SJCRH30 (cell line): ENCODE measurements at places on chromosomes 6 and 20.

DNA sequence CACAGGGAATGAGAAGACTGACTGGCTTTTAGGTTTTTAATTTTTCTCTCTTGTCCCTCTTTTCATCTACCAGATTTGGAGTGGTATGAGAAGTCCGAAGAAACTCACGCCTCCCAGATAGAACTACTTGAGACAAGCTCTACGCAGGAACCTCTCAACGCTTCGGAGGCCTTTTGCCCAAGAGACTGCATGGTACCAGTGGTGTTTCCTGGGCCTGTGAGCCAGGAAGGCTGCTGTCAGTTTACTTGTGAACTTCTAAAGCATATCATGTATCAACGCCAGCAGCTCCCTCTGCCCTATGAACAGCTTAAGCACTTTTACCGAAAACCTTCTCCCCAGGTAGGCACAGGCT is 644 bp downstream of the MAD2L1BP start:
- peak; percentile 24 for DNase-seq

DNA sequence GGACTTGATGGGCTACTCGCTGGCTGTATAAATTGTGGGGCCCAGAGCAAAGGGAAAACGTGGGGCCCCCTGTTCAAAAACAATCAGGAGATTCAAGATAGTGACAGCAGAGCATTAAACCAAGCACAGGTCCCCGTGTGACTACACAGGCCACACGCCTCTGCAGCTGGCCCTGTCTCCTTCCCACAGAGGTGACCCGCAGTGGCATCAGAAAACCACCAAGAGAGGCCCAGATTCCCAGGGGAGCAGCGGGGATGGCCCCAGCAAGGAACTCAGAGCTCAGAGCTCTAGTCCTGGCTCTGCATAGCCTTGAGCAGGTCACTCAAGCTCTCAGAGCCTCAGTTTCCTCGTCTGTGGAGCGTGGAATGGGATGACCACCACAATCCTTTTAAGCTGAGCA is 57.6 kb downstream of the CPNE5 start:
- peak; percentile 50 for DNase-seq

DNA sequence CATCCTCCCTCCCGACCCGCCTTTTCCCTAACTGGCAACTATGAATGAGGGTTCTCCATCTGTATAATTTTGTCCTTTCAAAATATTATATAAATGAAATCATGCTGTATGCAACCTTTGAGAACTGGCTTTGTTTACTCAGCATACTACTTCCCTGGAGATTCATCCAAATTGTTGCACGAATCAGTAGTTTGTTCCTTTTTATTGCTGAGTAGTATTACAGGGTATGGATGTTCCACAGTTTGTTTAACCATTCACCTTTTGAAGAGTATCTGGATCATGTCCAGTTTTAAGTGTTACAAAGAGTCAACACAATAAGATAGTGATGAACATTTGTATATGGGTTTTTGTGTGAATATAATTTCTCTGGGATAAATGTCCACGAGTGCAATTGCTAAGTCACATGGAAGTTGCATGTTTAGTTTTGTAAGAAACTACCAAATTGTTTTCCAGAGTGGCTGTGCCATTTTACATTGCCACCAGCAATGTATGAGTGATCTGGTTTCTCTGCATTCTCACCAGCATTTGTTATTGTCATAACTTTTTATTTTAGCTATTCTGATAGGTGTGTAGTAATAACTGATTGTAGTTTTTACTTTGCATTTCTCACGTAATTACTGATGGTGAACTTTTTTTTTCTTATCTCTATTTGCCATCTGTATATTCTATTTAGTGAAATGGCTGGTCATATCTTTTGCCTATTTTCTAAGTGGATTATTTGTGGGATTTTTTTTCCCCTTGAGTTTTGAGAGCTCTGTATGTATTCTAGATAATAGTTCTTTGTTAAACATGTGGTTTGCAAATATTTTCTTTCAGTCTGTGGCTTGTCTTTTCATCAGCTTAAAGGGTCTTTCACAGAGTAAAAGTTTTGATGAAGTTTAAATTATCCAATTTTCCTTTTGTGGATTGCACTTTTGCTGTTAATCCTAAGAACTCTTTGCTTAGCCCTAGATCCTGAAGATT is 14.4 kb upstream of the RNF24 start:
- DNase-seq: no peak

DNA sequence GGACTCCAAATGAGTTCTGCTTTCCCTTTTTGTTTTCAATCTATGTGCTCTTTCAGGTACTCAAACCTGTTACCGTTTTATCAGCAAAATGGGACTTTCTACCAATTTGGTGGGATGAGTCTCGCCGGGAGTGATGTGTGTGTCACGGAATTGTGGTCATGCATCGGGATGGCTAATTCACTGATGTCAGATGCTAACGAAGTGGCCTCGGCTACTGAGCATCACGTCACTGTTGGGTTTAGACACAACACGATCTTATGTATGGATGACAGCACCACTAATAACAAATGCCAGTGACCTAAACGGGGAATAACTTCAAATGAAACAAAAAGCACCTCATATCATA is 1.6 kb upstream of the PCK1 start:
- DNase-seq: no peak

DNA sequence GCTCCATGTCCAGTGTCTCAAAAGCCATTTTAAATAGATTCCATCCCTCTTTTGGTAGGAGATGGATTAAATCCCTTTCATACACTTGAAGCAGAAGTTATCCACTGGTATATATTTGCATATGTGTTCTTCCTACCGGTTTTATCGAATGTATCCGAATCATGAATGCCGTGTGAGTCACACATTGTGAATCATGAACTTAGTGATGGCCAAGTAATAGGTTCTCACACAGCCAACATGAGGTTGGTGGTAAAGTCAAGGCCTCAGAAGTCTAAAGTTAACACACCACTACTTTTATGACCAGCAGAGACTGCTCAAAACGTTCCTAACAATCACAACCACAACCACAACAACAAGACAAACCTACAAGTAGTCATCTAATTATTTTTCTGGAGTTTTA is 345.5 kb downstream of the THBS2 start:
- no peak for DNase-seq

- no peak for DNase-seq
Measured at GRCh38 chr6:43250992-43251373, 7.7 kb downstream of the TTBK1 start.

DNA sequence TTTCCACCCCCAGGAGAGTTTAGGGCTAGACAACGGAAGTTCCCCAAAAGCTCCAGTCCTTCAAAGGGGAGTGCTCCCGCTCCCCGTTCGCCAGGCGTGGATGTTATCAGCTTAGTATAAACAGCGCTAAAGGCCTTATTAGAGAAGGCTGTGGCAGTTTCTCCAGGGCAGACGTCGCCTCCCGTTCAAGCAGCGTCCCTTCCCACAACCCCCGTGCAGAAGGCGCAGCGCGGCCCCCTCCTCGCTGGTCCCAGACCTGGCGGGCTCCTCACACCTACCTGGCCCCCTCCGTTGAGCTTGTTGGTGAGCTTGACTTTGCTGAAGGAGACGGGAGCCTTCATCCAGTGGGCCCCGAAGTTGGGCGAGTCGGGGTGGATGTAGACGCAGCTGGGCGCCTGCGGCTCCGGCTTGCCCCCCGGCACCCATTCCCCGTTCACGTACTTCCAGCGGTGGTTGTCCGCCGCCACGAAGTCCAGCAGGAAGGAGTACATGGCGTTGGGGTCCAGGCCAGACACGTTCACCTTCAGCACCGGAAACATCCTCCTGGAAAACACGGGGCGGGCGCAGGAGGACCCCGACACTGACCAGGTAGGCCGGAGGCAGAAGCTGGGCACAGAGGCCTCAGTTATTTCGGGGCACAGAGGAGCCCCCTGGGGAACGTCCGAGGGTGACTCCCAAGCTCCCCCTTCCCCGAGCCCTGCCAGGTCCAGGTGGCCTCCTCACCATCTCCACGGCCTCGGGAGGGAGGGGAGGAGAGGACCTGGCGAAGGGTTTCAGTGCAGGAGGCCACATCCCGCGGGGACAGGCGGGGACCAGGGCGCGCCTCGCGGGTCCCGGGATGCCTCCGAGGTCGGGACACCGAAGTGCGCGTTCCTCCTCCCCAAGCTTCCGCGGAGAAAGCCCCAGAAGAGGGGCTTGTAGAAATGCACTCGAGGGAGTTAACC is 1.1 kb downstream of the TBXT start:
- no peak for DNase-seq

DNA sequence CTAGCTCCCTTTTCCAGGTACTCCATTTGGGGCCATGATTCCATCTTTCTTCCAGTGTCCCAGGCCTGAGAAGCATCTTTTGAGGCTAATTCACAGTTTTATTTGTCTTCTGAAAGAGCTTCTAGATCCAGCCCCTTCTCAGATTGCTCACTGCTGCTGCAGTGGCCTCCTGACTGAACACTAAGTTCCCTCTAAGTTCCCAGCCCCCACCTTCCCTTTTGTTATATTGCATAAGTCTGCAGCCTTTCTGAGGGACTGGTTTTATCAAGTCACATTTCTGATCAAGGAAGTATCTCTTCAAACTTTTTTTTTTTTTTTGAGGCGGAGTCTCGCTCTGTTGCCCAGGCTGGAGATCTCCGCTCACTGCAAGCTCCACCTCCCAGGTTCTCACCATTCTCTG is 10.7 kb downstream of the MAPRE1 start:
- DNase-seq: no peak

DNA sequence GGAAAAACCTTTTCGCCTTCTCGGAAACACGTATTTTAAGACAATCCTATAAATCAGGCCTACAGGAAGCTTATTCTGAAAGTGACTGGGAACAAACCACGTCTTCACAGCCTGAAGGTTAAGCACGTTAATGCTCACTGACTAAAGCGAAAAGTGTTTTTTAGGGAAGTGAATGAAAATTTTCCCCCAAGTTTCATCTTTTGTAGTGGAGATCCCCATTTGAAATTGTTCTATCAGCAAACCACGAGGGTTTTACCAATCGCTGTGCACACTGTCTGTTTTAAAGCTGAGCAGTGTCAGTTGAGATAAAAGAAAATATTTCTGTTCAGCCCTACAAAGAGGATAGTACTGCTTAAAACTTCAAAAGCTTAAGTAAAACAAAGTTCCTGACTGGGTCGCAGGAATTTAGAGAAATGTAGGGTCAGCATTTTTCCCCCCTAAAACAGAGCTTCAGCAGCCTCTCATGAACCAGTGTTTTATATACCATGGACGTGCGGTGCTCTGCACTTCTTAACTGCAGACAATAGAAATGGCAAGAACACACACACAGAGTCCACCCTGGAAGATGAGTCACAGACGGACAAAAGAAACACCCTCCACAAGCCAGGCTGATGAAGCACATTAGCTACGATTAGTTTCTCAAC is 34.9 kb downstream of the SLC22A23 start:
- no peak for DNase-seq

GRCh38 chr20:3315136-3315535 is 76.1 kb upstream of the SLC4A11 start:
- DNase-seq: no peak

DNA sequence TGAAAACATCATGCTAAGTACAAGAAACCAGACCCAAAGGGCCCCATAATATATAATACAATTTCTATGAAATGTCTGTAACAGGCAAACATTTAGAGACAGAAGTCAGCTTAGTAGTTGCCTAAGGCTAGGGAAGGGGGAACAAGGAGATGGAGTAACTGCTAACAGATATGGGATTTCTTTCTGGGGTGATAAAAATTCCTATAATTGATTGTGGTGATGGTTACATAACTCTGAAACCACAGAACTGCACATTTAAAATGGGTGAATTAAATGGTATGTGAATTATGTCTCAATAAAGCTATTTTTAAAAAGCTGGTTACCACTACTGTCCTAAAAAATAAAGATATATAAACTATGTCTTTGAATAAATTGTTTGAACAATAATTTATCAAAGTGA is 3.2 kb downstream of the CEP162 start:
- no peak for DNase-seq

GRCh38 chr20:45128099-45128498 is 3.8 kb upstream of the WFDC12 start:
- no peak for DNase-seq

GRCh38 chr20:62353289-62354030 is 13.7 kb downstream of the LAMA5 start:
- no peak for DNase-seq

- no peak for DNase-seq
Measured at GRCh38 chr6:152118678-152119077, 311.2 kb downstream of the ESR1 start.

DNA sequence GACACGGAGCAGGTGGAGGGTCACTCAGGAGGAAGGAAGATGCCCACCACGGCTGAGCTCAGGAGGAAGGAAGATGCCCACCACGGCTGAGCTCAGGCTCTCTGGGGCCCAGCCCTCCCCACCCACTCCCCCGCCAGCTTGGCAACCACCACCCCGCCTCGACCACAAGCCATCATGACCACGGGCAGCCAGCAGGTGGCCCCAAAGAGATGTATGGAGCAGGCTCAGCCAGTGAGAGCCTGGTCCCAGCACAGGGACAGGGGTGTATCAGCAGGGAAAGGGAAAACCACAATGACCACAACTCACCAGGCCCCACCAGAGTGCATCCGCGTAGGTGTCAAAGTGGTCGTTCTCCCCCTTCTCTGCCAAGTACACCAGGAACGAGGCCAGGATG is 30.4 kb downstream of the KCNQ2 start:
- peak; percentile 80 for DNase-seq

GRCh38 chr6:2127484-2127911 is 117.9 kb downstream of the GMDS start:
- no peak for DNase-seq

DNA sequence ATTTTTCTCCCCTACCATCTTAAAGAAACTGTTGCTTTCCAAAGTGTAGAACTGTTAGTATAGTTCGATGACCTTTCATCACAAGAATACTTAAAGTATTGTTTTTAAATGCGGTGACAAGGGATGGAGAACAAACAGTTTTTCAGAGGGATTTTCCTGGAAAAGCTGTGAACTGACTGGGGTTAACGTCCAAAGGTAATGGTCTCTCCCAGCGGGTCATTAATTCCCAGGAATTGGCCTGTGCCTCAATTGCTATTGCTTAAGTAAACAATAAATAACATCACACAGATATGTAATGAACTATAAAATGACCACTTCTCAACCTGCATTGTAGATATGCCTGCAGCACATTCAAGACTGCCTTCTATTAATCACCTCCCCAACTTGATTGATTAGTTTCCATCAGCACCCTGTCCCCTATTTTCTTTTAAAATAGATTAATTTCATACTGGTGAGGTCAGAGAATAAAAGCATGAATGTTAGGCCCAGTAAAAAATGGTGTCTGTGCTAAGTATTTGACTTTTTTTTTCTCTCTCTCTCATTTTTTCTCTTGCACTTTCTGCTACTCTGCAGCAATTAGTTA is 268.2 kb downstream of the SAMD5 start:
- DNase-seq: no peak

- no peak for DNase-seq
Measured at GRCh38 chr6:75876152-75876551, 127.1 kb downstream of the MYO6 start.

GRCh38 chr20:49987015-49987867 is 4.5 kb downstream of the SNAI1 start:
- DNase-seq: no peak

DNA sequence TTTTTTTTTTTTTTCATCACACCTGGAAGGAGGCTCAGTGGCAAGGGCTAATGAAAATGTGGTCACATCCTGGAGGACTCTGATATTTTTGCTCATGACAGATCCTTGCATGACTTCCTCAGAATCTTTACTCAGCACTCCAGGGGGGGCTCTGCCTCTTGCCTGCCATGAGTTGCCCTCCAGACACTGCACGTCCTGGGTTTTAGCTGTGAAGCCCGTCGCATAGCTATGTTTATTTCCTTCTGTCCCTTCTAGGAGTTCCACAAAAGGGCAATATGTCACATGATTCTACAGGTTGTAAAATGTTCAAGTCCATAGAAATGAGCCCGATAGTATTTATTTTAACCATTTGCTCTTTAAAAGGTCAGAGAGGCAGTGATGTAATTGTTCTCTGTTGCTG is 18.2 kb downstream of the MAS1 start:
- no peak for DNase-seq

- no peak for DNase-seq
Measured at GRCh38 chr6:2674857-2675256, 75.9 kb downstream of the MYLK4 start.
